ENCODE measurements at places on chromosomes 12 and 14.

- no peak overlapping the region for H3K27ac ChIP-seq
- no peaks in the 10 kb centered on the region for H3K4me1 ChIP-seq
- H3K36me3 ChIP-seq: no peaks in the 10 kb centered on the region
- DNase-seq: no peak
- H3K27me3 ChIP-seq: no peaks in the 10 kb centered on the region
- H3K4me3 ChIP-seq: no peak overlapping the region
Measured at GRCh38 chr14:59844186-59844812, 26.3 kb downstream of the RTN1 start.

- H3K4me1 ChIP-seq: no peaks in the 10 kb centered on the region
- no peak overlapping the region for H3K4me3 ChIP-seq
- peaks cover 10% of the 10 kb centered on the region for H3K27me3 ChIP-seq
- no peak for DNase-seq
Measured at GRCh38 chr12:112855375-112855774, 51.4 kb upstream of the OAS1 start.

DNA sequence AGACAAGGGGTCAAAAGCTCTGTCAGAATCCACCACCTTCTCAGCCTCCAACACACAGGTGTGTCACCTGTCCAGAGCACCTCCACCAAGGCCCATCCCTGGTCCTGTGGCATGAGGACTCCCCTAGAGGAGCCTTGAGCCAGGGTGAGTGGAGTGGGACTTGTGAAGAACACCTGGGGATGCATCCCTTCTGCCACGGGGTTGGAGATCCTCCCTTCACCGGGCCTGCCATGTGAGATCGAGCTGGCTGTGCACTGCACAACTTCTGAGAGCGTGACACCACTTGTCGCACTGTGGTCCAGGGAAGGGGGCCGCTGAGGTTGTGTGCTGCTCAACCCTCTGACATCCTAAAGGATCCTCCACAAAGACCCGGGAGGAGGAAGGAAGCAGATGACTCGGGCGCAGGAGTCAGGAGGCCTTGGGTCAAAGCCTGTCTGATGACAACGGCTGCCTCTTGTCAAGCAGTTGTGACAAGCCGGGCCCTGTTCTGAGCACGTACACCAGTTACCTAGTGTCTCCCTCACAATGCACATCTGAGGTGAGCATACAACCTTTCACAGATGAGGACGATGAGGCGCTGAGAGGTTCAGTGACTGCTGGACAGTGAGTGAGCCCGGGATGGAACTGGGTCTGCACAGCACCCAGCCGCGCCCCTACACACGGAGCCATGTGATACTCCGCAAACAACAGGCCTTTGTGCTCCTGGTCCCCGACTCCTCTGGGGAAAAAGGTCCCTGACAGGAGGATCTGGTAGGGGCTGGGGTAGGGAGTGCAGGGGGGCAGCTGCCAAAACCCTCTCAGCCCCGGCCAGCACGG lies 35.6 kb downstream of the CHGA start:
- H3K4me3 ChIP-seq: no peak overlapping the region
- H3K4me1 ChIP-seq: no peaks in the 10 kb centered on the region
- H3K36me3 ChIP-seq: peaks cover 7% of the 10 kb centered on the region
- no peaks in the 10 kb centered on the region for H3K27me3 ChIP-seq
- no peak overlapping the region for H3K27ac ChIP-seq

DNA sequence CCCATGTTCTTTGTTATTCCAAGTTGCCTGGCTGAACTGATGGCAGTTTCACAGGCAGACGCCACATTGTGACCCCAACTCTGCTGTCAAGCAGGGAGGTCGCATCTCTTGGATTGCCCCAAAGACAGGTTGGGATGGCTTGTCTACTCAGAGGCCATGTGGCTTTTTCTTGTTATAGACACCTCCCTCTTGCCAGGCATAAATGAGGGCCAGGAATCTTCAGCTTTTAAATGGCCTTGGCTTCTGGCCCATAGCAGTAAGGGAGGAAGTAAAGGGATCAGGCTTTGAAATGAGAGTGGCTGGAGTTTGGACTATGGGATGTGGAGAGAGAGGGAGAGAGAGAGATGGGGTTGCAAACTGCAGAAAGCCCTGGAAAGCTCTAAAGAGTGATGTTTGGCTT lies 215.0 kb downstream of the TBX5 start:
- no peaks in the 10 kb centered on the region for H3K4me1 ChIP-seq
- no peaks in the 10 kb centered on the region for H3K27me3 ChIP-seq
- H3K4me3 ChIP-seq: no peak overlapping the region
- DNase-seq: no peak

DNA sequence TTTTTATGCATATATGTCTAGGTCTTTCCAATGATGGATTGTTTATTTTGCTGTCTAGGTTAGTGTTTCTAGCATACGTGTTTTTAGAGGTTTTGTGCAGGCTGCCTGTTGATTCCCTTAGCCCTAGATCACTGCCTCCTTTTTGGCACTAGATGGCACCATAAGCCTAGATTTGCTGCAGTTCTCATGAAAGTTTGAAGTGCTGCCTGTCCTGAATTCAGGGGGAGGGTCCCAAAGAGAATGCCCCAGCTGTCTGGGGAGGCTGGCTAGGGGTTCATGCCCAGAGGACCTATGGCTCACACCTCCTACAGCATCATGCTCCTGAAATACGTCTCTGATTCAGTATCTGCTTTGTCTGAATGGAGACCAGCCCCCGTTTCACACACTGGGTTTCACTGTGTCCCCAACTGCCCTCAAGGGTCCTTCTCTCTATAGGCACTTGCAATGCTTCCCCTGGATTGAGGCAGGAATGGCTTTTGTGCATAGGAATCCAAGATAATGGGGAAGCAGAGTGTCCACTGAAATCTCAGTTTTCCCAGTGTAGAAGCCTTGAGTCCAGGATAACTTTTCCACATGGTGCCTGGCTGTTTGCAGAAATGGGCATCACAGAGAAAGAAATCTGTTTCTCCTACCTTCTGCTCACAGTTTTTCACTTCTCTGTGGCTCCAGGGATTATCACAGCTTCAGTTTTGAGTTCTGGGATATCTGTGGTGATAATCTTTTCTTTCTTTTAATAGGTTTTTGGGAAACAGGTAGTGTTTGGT lies 14.2 kb upstream of the TXNRD1 start:
- H3K27ac ChIP-seq: no peak overlapping the region
- no peaks in the 10 kb centered on the region for H3K27me3 ChIP-seq
- no peaks in the 10 kb centered on the region for H3K4me1 ChIP-seq
- DNase-seq: peak; percentile 57
- no peak overlapping the region for H3K4me3 ChIP-seq
- no peaks in the 10 kb centered on the region for H3K36me3 ChIP-seq

DNA sequence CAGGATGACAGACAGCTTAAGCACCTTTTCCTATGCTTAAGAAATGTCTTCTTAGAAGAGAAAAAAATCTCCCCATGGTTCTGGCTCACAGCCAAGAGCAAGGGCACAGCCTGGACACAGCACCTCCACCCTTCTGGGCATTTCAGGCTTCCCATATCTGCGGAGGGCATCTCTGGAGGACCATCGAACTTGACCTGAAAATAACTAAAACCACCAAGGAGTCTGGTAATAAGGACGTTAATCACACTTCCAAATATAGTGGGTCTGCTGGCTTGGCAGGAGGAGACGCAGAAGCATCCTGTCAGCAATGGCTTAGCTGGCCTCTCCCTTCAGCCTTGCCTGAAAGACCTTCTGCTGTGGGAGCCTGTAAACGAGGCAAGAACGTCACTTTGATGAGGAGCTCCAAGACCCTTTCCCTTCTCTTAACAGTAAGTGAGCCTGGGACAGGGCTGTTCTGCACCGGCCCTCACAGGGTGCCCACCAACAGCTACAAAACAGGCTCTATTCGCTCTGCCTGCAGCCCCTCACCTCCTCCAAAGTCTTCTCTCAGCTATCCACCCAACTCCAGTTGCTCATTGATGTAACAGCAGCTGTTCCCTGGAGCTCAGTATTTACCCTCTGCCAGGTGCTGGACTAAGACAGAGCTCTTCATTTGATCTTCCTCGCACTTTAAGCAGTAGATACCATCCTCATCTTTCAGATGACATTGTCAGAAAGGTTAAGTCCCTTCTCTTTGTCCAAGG lies 13.2 kb downstream of the SETD3 start:
- H3K27ac ChIP-seq: no peak overlapping the region
- peaks cover 22% of the 10 kb centered on the region for H3K36me3 ChIP-seq
- peaks cover 4% of the 10 kb centered on the region for H3K4me1 ChIP-seq
- no peak overlapping the region for H3K4me3 ChIP-seq

GRCh38 chr14:52458721-52459085 lies 93.6 kb downstream of the TXNDC16 start:
- DNase-seq: no peak
- no peaks in the 10 kb centered on the region for H3K4me1 ChIP-seq

- H3K4me3 ChIP-seq: no peak overlapping the region
- no peaks in the 10 kb centered on the region for H3K27me3 ChIP-seq
- H3K36me3 ChIP-seq: no peaks in the 10 kb centered on the region
- H3K27ac ChIP-seq: no peak overlapping the region
Measured at GRCh38 chr12:50776749-50777728, 13.1 kb downstream of the ATF1 start.

DNA sequence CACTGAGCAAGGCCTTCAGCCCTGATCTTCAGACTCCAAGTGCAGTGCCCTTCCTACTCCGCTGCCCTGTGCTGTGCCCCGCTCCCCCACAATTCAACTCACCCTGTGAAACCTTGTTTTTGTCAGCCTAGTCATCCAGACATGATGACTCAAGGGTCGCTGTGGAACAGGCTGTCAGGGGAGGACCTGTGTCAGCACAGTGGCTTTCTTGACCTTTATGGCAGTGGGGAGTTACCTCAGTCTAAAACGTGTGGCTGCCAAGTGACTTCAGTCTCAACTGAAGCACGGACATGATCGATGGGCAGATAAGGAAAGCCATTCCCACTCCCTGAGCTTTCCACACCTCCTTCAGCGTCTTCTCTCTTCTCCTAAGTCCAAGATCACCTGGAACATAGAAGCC lies 16.3 kb upstream of the FLVCR2 start:
- peaks cover 19% of the 10 kb centered on the region for H3K4me1 ChIP-seq
- no peak overlapping the region for H3K4me3 ChIP-seq
- no peak overlapping the region for H3K27ac ChIP-seq
- H3K27me3 ChIP-seq: no peaks in the 10 kb centered on the region

- DNase-seq: no peak
- no peaks in the 10 kb centered on the region for H3K4me1 ChIP-seq
- no peak overlapping the region for H3K4me3 ChIP-seq
- H3K27ac ChIP-seq: no peak overlapping the region
- no peaks in the 10 kb centered on the region for H3K36me3 ChIP-seq
Measured at GRCh38 chr14:76117789-76118484, 33.8 kb upstream of the GPATCH2L start.

- no peaks in the 10 kb centered on the region for H3K36me3 ChIP-seq
- no peak overlapping the region for H3K4me3 ChIP-seq
- no peaks in the 10 kb centered on the region for H3K27me3 ChIP-seq
- H3K4me1 ChIP-seq: peaks cover 20% of the 10 kb centered on the region
Measured at GRCh38 chr12:123265851-123266678, 5.6 kb downstream of the CDK2AP1 start.

GRCh38 chr12:131137009-131137835 lies 183.5 kb downstream of the ADGRD1 start:
- no peaks in the 10 kb centered on the region for H3K27me3 ChIP-seq
- H3K36me3 ChIP-seq: no peaks in the 10 kb centered on the region
- no peak overlapping the region for H3K27ac ChIP-seq
- H3K4me1 ChIP-seq: no peaks in the 10 kb centered on the region
- no peak overlapping the region for H3K4me3 ChIP-seq
- DNase-seq: no peak

DNA sequence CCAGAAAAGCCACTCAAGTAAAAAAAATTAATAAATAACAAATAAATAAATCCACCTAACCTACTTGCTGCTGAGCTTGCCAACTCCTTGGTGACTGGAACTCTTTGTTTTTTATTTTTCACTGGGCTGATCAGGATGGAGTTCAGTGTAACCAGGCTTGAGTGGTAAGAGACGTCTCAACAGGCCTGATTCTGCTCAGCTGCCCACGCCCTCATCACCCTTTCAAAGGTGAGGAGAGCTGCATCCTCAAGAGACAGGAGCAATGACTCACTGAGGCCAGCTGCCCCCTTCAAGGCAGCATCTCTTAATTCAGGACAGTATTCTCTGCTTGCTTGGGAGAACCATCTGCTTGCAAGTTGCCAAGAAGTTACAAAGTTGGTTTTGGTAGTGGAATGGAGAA lies 111.9 kb upstream of the CPM start:
- H3K4me1 ChIP-seq: no peaks in the 10 kb centered on the region
- no peak overlapping the region for H3K4me3 ChIP-seq
- no peaks in the 10 kb centered on the region for H3K36me3 ChIP-seq
- DNase-seq: no peak

DNA sequence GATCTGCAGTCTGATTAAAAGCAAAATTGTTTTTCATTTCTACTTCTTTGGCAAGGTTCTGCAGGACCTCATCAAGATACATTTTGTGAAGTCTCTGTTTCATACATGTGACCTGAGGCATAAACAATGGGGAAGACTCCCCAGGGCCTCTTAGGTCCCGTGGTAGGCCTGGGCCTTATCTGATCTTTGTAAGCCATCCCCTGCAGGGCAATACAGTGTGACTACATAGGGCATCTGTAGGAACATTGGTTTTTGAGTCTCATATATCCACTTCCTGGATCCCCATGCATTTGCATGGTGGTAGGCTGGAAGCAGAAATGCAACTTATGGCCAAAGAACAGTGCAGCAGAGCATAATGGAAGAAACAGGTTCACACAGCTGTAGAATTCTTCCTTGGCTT lies 6.0 kb downstream of the FAR2 start:
- no peak overlapping the region for H3K27ac ChIP-seq
- H3K4me1 ChIP-seq: peaks cover 10% of the 10 kb centered on the region
- H3K27me3 ChIP-seq: no peaks in the 10 kb centered on the region
- no peak overlapping the region for H3K4me3 ChIP-seq
- DNase-seq: no peak
- no peaks in the 10 kb centered on the region for H3K36me3 ChIP-seq

DNA sequence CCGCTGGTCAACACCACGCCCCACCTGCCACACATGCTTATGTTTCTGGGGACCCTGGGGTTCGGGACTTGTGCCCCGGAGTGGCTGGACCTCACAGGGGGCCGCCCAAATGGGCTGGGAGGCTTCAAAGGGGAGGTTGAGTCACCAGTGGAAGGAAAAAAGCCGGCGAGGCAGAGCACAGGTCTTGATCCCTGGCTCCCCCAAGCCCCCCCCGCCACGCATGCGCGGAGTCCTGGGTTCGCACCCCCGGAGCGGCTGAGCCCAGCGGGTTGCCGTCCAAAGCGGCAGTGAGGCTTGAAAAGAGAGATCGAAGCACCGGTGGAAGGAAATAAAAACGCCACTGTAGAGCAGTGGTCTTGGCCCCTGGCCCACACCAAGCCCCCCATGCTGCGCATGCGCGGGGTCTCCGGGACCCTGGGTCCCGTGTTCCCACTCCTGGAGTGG lies 313.5 kb downstream of the ALG10 start:
- no peaks in the 10 kb centered on the region for H3K4me1 ChIP-seq
- no peaks in the 10 kb centered on the region for H3K36me3 ChIP-seq
- no peak for DNase-seq

- H3K27ac ChIP-seq: no peak overlapping the region
- peak; percentile 59 for DNase-seq
- no peak overlapping the region for H3K4me3 ChIP-seq
- H3K27me3 ChIP-seq: no peaks in the 10 kb centered on the region
- H3K36me3 ChIP-seq: no peaks in the 10 kb centered on the region
Measured at GRCh38 chr14:70714055-70714550, 72.4 kb downstream of the TTC9 start.

GRCh38 chr12:19273482-19274330 lies 144.2 kb downstream of the PLEKHA5 start:
- no peaks in the 10 kb centered on the region for H3K27me3 ChIP-seq
- peaks cover 16% of the 10 kb centered on the region for H3K4me1 ChIP-seq
- no peaks in the 10 kb centered on the region for H3K36me3 ChIP-seq

- H3K27ac ChIP-seq: no peak overlapping the region
- no peaks in the 10 kb centered on the region for H3K36me3 ChIP-seq
- no peak overlapping the region for H3K4me3 ChIP-seq
Measured at GRCh38 chr12:19451196-19451595, 11.9 kb downstream of the AEBP2 start.
